ENCODE measurements at places on chromosomes 5 and 9.

GRCh38 chr9:74499770-74500583, 2.8 kb downstream of the RORB start:
- DNase-seq = no peak

GRCh38 chr5:142048272-142048671, 35.4 kb upstream of the GNPDA1 start:
- no peak for DNase-seq

GRCh38 chr9:28025186-28025585, 451.9 kb upstream of the C9orf72 start:
- no peak for DNase-seq

DNA sequence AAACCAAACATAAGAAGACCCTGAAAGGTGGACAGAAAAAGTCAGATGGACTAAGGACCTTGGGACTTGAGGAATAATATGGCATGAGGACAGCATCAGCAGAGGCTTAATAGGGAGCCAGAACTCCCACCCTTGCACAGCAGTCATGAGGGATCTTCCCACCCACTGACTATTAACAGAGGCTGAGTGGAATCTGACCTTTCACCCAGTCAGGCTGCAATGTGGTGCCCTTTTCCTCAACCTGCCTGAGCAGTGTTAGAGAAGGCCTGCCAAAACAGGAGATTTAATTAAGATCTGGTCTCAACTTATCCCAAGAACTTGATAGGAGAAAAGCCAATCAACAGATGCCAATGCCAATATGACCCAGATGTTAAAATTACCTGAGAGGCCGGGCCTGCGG, 481.9 kb downstream of the KDM4C start:
- DNase-seq = no peak

DNA sequence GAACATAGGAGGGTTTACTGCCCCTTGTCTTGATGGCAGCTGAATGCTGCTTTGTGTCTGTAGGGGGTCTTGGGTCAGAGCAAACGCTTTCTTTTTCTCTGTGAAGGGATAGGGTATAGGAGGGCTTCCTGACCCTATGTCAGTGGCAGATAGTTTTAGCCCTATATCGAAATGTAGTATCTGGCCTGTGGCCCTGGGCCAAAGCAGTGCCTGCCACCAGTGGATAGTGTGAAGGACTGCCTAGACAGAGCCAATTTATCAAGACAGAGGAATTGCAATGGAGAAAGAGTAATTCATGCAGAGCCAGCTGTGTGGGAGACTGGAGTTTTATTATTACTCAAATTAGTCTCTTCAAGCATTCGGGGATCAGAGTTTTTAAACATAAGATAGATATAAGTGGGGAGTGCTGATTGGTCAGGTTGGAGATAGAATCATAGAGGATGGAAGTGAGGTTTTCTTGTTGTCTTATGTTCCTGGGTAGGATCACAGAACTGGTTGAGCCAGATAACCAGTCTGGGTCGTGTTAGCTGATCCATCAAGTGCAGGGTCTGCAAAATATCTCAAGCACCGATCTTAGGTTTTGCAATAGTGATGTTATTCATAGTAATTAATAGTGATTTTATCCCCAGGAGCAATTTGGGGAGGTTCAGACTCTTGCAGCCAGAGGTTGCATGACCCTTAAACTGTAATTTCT, 178.5 kb downstream of the GDNF start:
- no peak for DNase-seq

DNA sequence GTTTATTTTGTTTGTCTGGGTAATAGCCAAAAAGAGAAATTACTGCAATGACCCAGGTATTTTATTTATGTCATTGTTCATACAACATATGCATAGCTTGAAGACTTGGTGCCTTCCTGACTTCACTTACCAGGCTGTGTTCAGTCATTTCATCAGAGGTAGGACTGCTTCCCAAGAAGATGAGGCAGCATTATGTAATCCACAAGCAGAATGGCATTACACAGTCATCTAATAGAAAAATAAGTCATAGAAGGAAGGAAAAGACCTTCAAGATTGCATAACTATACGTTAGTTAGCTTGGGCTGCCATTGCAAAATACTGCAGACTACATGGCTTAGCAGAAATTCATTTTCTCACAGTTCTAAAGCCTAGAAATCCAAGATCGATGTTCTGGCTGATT, 167.5 kb downstream of the NMUR2 start:
- DNase-seq = no peak

DNA sequence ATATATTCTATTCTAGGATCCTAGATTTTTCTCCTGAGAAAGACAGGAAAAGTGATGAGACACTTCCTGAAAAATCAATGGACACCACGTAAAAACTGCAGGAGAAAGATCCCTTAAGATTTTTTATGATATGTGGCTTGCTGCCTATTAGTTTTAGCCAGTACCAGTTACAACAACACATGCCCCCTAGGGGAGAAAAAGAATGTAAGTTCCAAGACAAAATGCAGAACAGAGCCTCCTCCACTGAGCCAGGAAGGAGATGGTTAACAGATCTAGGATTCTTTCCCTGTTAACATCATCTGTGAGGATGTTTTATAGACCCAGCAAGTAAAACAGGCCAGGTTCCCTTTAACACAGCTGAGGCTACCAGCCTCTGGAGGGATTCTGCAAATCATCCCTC, 574.7 kb downstream of the TLE4 start:
- DNase-seq = no peak

- DNase-seq = no peak
Measured at GRCh38 chr9:68981789-68982188, 32.1 kb downstream of the PRKACG start.

DNA sequence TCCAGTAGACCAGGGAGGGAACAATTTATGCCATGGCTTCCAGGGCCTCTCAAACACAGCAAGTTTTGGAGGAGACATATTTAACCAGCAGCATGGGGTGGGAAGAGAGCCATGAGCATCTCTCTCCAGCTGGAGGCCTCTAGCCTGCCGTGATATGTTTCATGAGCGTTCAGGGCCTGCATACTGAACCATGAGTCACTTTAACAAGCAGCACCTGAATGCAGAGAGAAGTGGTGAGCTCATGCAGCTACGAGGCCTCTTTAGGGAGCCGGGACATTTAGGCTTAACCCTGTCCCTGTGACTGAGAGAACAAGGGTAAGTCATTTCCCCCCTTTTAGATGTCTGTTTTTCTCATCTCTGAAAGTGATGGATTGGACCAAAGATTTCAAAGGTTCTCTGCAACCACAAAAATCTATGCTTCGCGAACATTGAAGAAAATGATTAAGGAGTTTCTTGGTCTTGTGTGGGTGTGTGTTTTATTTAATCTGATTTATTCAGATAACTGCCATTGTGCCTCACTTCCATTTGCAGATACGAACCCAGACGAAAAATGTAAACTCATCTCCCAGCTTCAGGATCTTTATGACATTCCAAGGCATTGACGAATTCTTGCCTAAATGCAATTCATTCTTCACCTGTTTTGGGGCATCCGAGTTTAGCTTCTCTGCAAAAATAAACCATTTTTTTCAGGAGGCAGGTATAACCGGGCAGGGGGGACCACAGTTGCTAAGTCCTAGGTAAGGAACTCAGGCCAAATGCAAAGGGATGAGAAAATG, 157.0 kb downstream of the GABBR2 start:
- no peak for DNase-seq

Measured in CD4-positive, alpha-beta T cell treated with Interleukin-6 at 100 ng/mL for 8 hours (primary cell).